ENCODE measurements at places on chromosomes 5 and 9.
A peak's percentile ranks its signal among the peaks of the same experiment; 100 is the strongest.

DNA sequence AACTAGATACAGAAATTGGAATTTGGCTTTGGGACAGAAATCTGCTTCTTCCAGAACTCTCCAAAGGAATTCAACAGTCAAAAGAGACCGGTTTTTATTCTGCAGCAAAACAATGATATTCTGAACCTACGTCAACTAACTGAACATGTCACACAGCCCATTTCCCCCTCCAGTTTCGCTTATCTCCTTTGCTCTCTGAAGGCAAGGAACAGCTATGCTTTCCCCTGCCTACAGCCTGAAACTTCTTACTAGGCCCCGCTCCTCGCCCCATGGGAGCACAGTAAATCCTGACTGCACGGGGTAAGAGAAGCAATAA is 488 bp downstream of the SKIC3 start:
- DNase-seq: no peak

GRCh38 chr5:87246061-87246460 is 21.6 kb upstream of the RASA1 start:
- no peak for DNase-seq

DNA sequence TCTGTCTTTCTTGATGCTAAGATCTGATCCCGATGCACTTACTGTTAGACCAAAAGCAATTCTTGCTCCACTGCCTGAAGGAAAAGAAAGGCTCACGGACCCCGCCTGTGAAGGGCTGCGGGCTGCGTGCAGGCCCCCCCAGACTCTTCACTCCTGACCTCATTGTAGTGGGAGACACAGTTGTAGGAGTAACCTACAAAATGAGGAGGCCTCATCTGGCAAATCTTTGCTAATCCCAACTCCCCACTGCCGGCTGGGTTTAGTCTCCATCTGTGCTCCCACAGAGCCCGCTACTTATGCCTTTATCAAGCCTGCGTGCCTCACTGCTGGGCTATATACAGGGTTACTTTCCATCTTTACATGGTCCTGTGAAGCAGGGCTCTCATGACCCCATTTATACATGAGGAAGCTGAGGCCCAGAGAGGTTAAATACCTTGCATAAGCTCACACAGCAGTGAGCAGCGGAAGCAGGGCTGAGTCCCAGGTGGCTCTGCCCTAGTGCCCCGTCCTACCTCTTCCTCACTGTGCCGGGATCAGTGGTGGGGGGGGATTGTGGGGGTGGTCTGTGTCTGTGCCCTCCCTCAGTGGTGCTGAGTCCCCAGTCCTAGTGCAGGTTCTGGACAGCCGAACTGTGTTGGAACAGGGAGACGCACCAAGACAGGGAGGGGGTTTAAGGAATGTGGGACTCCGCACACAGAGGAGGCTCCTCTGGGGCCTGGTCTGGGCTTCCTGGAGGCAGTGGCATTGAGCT is 43.9 kb upstream of the RNF130 start:
- DNase-seq: no peak

- DNase-seq: no peak
Measured at GRCh38 chr9:130183133-130183762, 11.0 kb downstream of the NCS1 start.

- DNase-seq: peak; percentile 2
Measured at GRCh38 chr5:80083101-80083890, 48.1 kb downstream of the THBS4 start.

DNA sequence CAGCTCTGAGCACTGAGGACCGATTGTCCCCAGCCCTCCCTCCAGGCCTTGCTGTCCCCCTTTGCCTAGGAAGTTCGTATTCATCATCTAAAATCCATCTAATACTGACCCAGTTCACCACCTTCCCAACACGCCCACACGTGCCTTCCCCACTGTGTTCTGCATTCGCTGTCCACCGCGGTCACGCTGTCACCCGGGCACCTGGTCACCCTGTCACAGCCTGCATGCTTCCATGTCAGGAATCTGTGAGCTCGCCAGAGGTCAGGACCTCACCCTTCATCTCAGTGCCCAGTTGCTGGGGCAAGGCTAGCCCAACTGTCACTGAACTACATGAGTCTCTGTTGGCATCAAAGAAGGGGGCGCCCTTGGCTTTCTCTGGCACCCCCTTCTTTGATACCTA is 82.9 kb upstream of the RUFY1 start:
- no peak for DNase-seq

- DNase-seq: no peak
Measured at GRCh38 chr5:136076881-136077445, 48.2 kb downstream of the TGFBI start.

- no peak for DNase-seq
Measured at GRCh38 chr5:146466521-146467349, 19.6 kb downstream of the TCERG1 start.

GRCh38 chr5:123176938-123177275 is 87.9 kb downstream of the PRDM6 start:
- no peak for DNase-seq

GRCh38 chr5:68137511-68138140 is 77.9 kb upstream of the PIK3R1 start:
- no peak for DNase-seq

DNA sequence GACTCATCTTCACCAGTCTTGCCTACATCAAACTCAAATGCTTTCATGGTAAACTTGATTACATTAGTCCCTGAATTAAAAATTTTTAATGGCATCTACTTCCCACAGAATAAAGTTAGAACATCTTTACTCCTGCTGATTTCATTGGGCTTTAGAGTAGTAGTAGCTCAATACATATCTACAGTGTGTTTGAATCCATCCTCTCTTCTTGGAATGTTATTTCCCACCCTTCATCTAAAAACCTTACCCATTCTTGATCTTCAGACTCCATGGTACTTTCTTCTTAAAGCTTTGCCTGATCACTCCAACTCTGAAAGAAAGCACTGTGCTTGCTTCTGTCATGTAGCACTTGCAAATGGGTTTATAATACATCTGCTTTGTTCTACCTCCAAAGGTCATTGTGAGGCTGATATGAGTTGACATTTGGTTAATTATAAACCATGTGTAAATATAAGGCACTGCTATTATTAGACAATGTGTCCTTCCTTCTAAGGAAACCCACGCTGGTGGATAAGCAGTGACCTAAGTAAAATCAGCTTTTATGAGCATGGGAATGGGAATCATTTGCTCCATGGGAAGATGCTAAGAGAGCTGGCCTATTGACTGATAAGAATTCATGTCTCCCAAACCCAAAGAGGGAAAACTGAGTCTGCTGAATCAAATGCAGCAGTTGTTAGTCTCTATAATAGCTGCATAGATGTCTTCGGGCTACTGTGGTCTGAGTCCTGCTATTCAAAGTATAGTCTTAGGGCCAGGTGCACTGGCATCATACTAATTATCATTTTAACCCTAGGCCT is 7.5 kb upstream of the PRLR start:
- no peak for DNase-seq

DNA sequence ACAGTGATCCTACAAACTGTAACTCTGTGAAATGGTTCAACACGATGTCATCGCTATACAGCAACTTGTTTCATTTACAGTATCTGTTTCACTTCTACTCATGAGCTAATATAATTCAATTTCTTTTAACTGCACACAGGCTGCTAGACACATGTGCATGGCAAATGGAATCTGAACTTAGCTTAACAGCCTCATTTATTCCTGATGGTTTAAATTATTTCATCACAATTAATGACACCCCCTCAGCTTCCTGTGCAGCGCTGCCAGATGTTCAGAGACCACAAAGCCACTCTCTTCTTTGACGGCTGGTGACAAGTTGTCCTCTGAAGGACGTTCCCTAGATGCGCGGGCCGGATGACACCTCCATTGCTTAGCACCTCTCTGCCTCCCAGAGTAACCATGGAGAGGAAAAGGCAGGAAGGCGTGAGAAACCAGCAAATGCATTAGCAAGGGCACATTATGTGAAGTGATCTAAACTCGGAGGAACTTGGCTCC is 191.1 kb downstream of the BNC2 start:
- no peak for DNase-seq

GRCh38 chr5:80573062-80573461 is 3.0 kb upstream of the ANKRD34B start:
- DNase-seq: no peak

GRCh38 chr5:31036411-31036810 is 157.1 kb upstream of the CDH6 start:
- no peak for DNase-seq

- DNase-seq: no peak
Measured at GRCh38 chr9:8457055-8457454, 657.5 kb upstream of the DMAC1 start.

DNA sequence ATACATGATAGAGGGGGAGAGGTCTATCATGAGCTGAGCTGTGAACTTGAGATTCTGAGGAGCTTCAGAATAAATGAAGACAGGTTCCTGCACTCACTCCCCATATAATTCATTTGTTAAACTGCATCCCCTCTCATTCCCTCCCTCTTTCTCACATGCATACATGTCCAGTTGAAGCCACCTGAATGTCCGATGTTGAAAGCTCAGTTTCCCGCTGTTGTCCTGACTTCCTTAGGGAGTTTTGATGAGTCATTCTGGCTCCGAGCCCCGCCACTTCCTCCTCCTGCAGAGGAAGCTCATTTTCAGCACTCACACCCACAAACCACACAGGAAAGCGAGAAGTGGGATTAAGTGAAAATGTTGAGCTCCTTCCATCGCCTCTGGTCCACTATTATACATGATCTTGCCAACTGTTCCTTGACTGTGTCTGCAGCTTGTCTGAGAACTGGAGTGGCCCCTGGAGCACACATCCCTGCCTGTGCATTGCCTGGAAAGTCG is 121.2 kb downstream of the CEMIP2 start:
- no peak for DNase-seq

GRCh38 chr9:93613791-93614190 is 37.4 kb downstream of the PHF2 start:
- no peak for DNase-seq

DNA sequence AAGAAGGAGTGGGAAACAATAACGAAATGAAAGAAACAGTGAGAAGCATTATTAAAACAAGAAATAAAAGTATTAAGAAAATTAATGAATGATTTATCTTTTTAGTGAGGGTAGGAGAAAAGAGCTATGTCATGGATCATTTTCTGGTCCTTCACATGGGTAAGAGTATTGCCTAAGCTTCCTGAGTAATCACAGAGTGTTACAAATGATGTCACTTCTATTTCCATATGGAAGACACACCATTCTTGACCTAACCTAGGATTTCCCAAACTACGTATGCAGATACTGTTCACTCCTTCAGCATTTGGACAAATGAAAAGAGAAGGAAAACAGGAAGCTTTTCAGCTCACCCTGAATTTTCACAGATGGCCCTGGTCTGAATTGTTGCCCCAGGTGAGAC is 3.3 kb upstream of the TSLP start:
- no peak for DNase-seq

DNA sequence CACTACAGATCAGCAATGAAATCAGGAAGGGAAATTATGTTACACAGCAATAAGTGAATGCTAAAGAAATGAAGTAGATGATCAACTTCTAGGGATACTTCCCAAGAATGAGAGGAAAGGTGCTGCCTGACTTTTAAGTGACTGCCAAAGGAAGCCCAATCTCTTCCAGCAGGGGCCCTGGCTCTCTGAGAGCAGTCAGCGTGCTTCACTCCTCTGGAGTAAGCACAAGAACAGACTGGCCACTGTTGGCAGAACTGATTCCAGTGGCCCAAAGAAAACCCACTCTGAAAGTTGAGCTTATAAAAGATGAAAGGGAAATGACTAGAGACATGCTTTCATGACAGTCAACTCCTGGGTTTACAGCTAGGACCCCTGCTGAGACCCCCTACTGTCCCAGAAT is 41.8 kb downstream of the MTMR12 start:
- DNase-seq: no peak

- no peak for DNase-seq
Measured at GRCh38 chr9:105291422-105291859, 47.0 kb downstream of the SLC44A1 start.

- DNase-seq: no peak
Measured at GRCh38 chr9:136249877-136250559, 4.4 kb upstream of the QSOX2 start.

DNA sequence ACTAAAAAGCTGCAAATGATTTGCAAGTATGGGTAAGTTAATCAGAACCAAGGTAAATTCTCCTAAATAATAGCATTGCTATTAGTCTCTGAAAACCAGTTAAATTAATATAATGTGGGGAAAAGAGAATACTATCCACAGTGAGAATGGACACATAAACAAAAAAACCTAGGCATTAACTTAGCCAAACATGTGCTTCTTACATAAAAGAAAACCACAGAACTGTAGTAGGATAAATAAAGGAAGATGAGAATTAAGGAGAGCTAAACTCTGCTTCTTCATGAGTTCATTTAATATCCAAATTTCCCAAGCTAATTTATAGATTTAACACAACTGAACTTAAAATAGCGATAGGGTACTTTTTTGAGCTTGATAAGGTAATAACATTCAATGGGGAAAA is 31.8 kb downstream of the ABCA1 start:
- DNase-seq: no peak

DNA sequence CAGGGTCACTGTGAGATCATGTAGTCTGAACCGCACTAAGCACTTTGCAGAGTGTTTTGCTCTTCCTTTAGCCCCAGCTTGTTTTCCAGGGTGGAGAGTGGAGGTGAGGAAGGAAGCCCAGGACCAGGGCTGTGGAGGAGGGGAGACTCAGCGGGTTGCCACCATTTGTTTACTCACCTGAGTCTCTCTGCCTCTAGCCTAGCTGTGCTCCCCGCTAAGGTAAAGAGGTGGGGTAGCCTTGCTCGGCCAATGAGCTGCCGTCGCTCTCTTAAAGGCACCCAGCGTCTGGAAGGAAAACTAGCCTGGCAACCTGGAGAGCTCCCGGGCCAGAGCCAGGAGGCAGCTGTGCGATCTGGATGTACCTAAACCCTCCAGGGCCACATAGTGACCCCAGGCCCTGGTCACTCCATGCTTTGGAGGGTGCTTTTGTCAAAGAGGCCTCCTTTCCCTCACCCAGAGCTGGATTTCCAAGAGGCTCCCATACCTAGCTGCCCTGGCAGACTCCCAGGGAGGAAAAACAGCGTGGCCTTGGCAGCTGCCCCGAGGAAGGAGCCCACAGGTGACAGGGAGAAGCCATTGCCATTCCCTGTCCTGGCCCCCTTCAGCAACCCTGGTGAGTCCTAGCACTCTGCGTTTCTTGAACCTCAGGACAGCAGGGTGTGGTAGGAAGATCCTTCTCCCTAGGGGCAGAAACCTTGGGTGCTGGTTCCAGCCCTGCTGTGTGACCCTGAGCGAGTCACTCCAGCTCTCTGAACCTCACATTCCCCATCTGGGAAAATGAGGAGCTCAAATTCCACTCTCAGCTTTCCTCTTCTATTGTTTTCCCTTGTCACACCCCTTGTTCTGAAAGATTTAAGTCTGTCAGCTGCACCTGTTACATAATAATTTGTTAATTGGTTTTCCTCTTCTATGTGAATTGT is 42.4 kb upstream of the LARP1 start:
- no peak for DNase-seq

Measured in stimulated activated CD8-positive, alpha-beta memory T cell treated with anti-CD3 and anti-CD28 coated beads, Interleukin-4, amount 100 ng/mL, for 1 hour (primary cell).